ENCODE measurements at places on chromosomes 1 and 21. TPM values are rescaled to one million over a fixed set of nuclear protein-coding genes. Genes with fewer than 3 reads are reported as not detected.

DNA sequence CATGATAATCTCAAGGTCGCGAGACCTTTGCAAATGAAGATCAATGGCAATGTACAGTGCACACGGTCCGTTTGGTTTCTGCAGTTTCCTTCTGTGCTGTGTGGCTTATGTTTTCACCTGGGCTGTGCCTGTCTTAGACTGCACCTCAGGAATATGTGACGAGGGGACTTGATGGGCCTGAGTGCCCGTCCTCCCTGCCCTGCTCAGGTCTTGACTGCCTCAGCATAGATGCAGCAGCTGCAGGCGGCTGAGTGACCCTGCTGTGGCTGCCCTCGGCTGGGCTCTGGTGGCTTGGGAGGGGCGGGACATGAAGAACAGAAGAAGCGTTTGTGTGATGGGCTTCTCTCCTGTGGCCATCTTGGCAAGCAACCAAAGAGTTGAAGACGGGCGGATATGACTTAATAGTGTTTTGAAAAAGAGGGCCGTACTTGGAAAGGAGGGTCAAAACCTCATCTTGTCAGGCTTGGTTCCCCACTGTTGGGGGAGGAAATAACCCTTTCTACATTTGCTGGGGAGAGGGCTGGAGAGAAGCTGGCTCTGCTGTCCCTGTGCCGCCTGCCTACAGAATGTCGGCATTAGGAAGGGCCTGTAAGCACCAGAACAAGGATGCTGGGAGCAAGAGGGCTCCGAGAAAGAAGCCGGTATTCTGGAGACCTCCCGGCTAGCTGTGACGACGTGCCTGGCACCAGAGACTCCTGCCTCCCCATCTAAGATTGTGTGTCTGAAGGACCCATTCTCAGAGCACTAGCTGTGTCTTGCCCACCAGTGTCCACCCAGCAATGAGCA is 7.1 kb downstream of the MYBPHL start:
- H3K27me3 ChIP-seq: no peaks in the 10 kb centered on the region
- peak overlapping the region; percentile 35 for H3K27ac ChIP-seq
- H3K4me1 ChIP-seq: peaks cover 17% of the 10 kb centered on the region
- peak; percentile 50 for DNase-seq

DNA sequence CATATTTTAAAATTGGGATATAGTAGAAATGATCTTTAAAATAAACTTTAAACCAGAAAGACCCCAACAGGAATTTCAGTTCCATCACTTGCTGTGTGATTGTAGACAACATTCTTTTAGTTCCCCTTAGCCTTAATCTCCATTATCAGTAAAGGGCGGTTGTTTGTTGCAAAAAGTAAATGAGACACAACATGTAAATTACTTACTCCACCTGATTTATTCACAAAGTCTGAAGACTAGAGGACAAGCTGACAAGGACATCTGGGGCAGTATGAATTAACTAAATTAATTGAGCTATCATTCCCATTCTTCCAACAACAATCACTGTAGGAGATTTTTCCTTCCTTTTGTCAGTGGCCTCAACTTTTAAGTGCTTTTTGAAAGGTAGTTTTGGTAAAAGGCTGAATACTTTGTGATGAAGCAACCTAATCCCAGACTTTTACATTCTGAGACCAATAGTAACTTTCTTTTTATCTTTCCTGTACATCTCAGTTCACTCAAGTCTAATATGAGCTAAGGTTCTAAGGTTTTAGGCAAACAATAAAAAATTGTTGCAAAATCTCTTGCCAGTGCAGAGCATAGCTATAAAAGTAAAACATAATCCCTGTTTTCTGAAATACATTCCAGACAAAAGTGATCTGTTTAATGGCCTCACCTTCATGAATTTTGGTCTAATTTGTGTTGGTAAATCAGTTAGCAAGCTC is 6.2 kb downstream of the SLC19A2 start:
- no peaks in the 10 kb centered on the region for H3K27me3 ChIP-seq
- no peak overlapping the region for H3K27ac ChIP-seq
- DNase-seq: no peak
- H3K4me1 ChIP-seq: peaks cover 11% of the 10 kb centered on the region
- H3K4me3 ChIP-seq: no peak overlapping the region

LEFTY2 gene
- 0.11 TPM for total RNA-seq

RHBDL2 gene
- total RNA-seq: not detected

OR4F16 gene
- total RNA-seq: not detected
